ENCODE measurements at places on chromosomes 2 and 18.

GRCh38 chr2:120764492-120764891 lies 28.8 kb downstream of the GLI2 start:
- DNase-seq: no peak

DNA sequence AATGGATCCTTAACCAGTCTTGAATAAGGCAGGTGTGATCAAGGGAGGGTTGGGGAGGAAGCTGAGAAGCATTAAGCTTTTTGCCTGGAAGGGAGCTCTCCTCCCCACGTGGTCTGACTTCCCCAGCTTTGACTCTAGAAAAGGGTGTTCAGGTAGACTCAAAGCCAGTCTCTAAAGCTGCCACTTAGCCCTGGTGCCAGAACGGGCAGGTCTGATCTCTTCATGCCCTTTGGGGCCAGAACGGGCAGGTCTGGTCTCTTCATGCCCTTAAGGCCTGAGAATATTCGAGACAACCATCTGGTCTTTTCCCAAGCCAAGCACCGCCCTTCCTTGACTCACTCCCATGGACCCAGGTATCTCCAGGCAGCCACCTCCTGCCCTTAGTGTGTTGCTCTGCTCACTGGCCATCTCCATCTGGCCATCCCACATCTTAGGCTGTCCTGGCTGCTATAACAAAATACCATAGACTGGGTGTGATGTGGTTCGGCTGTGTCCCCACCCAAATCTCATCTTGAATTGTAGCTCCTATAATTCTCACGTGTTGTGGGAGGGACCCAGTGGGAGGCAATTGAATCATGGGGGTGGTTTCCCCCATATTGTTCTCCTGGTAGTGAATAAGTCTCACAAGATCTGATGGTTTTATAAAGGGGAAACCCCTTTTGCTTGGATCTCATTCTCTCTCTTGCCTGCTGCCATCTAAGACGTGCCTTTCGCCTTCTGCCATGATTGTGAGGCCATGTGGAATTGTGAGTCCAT lies 59.4 kb downstream of the SNORC start:
- DNase-seq: no peak

DNA sequence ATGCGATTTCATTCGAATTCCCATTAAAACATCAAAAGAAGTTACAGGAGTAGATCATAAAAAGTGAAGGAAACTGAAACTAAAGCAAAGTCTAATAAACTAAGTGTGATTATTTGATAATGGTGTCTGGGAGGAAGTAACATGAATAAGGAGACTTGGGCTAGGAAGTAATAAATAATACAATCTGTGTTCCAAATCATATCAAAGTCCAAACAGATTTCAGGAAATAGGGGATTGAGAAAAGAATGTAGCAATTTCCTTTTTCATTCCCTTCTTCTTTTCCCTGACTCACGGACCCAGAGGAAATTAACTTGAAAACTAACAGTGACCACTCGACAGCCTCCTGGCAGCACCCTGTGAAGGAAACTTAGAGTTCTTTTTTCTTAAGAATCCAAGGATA lies 758.4 kb upstream of the GCFC2 start:
- DNase-seq: no peak

- DNase-seq: no peak
Observed at GRCh38 chr2:85134255-85134895, 1.2 kb downstream of the TCF7L1 start.

GRCh38 chr2:20626698-20627513 lies 24.0 kb downstream of the HS1BP3 start:
- no peak for DNase-seq

- peak; percentile 31 for DNase-seq
Observed at GRCh38 chr2:217742841-217743240, 260.0 kb downstream of the TNS1 start.

DNA sequence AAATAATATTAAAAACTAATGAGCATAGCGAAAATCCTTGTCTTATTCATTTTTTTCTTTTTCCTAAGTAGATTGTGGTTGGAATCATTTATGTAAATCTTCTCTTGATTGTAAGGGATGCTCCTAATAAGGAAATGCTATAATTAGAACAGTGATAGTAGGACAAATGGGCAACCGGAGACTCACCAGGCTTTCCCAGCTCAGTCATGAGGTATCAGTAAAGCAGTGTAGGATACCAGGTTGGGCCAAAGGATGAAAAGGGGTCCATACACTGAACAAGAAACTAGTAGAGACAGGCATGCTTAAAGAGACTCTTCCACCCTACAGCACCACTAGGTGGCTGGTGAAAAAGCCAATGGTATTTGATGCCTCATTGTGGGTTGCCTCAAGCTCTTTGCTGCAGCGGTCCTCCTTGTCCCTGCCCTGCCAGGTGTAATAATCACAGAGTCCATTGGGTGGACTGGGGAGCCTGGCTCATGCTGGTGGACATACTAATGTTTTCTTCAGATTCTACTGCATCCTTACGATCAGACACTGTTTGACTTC lies 71.4 kb upstream of the FAM98A start:
- DNase-seq: no peak

DNA sequence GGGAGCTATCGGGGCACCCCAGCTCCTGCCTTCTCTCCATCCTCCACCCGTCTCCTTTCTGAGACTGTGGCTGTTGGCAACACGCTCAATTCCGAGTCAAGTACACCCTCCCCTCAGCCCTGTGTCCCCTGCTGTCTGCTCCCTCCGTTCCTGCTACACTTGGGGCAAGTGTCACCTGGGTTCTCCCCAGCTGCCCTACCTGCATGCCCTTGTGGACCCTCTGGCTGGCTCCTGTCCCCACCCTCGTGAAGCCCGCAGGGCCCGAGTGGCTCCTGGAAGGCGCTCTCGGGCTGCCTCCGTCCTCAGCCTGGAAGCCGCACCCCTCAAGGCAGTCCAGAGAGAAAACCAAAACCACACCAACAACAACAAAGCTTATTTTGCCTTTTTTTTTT lies 33.9 kb downstream of the PDIA6 start:
- DNase-seq: no peak

- DNase-seq: no peak
Observed at GRCh38 chr18:21439431-21439846, 161.1 kb downstream of the ESCO1 start.

DNA sequence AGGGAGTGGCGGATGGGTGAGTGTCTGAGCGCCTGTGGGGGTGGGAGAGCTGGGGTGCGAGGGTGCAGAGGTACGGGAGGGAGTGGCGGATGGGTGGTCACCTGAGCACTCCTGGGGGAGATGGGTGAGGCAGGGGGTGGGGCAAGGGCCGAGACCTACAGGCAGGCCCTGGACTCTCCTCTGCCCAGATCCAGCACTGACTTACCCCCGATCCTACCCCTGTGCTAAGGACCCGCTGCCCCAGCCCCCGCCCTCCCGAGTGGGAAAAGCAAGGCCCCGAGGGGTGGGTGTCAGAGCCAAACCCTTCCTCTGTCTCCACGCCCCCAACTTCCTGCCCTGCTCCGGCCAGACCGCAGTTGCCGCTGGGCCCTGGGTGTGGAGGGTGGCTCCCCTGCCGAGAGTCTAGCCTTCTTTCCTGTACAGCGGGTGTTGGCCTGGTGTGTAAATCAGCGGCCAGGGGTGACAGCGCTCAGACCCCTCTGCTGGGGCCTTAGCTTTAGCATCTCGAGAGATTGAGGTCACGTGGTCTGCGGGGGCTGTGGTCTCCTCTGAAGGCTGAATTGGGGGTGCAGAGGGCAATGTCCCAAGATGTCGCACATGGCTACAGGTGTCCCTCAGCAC lies 12.5 kb downstream of the BOK start:
- no peak for DNase-seq

GRCh38 chr2:192741889-192742288 lies 547.2 kb upstream of the TMEFF2 start:
- DNase-seq: no peak

- DNase-seq: no peak
Observed at GRCh38 chr2:8851811-8852560, 14.6 kb upstream of the KIDINS220 start.

- DNase-seq: no peak
Observed at GRCh38 chr2:134783912-134784311, 54.5 kb upstream of the ACMSD start.

GRCh38 chr2:159381574-159381973 lies 95.1 kb upstream of the WDSUB1 start:
- DNase-seq: no peak

GRCh38 chr2:25448808-25449207 lies 107.1 kb upstream of the DNMT3A start:
- no peak for DNase-seq

- DNase-seq: no peak
Observed at GRCh38 chr2:57877811-57878170, 168.8 kb upstream of the VRK2 start.

- no peak for DNase-seq
Observed at GRCh38 chr18:52340406-52341102, 557 bp downstream of the DCC start.

DNA sequence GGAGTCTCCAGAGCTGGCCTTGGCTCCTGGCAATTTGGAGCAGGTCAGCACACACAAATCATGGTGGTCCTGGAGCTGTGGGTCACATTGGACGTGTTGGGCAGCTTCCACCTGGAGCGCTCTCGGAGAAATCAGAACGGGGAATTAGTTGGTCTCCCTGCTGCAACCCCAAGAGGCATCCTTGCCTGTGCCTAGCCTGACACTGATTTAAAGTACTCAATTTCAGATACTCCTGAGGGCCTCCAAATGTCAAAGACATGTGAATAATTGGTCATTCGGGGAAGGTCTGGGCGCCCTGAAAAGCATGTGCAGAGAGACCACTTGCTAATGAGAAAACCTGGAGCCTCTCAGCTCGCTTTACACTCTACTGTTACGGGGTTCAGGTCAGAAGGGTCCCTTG lies 145.5 kb upstream of the AGAP1 start:
- no peak for DNase-seq

DNA sequence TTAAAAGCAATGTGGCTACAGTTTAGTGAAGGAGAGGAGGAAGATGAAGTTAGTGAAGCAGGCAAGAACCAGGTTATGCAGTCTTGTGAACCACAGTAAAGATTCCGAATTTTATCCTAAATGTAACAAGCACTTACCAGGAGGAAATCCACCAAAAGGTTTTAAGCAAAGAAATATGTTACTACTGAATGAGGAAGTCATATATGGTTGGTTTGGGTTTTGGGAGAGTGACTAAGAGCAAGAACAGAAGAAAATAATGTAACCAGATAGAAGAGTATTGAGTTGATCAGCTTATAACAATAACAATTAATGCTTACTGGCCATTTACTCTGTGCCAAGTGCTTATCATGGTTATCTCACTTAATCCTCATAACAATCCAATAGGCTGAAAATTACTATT lies 1.9 kb downstream of the USP37 start:
- DNase-seq: no peak

DNA sequence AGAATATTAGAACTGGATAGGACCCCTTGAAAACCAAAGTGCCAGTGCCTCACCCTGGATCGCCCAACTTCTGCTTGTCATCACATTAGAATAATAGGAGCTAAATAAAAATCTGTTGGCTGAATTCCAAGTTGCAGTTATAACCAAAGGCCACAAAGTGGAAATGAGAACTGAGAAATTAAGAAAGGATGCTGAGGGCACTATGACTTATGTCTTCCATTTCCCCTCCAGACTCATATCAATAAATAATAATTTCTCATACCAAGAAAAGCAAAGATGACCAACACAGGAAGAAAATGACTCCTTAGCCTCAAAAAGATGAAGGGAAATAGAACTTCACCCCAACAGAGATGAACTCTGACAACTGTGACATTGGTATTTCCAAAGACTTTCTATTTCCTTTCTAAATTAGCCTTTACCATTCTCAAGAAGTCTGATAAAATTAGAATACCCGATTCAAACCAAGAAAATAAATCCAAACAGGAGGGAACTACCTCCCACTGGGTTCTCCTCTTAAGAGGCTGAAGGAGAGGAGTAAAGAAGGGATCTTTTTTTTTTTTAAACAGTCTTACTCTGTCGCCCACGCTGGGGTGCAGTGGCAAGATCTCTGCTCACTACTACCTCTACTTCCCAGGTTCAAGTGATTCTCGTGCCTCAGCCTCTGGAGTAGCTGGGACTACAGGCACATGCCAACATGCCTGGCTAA lies 46.5 kb upstream of the EPG5 start:
- no peak for DNase-seq

DNA sequence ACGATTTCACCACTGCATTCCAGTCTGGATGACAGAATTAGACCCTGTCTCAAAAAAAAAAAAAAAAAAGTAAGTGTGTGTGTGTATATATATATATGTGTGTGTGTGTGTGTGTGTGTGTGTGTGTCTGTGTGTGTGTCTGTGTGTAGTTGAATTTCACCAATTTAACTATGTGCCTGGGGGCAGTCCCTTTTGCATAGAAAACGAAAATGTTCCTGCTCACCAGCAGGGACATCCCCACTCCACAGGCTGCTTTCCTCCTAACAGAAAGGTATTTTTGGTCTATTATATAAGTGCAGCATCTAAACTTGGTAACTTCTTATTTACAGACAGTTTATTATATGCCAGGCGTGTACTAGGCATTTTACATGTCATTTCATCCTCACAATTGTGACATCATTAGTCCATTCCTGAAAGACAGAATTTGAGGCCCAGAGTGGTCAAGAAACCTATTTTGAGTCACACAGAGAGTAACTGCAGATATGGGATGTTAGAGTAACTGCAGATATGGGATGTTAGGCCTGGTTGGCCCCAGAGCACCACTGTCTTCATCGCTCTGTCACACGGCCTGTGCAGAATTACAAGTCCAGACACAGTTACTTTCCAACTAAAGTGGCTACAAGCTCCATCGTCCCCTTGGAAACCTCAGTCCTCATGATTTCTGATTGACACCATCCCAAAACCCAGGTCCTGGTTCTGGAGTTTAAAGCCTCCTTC lies 9.3 kb upstream of the TTL start:
- DNase-seq: no peak

DNA sequence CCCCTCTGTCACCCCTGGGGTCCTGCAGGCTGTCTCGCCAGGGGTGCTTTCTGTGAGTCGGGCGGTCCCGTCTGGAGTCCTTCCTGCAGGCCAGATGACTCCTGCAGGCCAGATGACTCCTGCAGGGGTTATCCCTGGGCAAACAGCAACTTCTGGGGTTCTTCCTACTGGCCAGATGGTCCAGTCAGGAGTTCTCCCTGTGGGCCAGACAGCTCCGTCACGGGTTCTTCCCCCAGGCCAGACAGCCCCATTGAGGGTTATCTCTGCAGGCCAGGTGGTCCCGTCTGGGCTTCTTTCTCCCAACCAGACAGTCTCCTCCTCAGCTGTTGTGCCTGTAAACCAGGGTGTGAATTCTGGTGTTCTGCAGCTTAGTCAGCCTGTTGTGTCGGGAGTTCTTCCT lies 27.6 kb downstream of the ADNP2 start:
- no peak for DNase-seq

- no peak for DNase-seq
Observed at GRCh38 chr2:169806586-169806985, 7.9 kb downstream of the SSB start.

GRCh38 chr2:99562516-99562915 lies 72.7 kb upstream of the REV1 start:
- DNase-seq: no peak

DNA sequence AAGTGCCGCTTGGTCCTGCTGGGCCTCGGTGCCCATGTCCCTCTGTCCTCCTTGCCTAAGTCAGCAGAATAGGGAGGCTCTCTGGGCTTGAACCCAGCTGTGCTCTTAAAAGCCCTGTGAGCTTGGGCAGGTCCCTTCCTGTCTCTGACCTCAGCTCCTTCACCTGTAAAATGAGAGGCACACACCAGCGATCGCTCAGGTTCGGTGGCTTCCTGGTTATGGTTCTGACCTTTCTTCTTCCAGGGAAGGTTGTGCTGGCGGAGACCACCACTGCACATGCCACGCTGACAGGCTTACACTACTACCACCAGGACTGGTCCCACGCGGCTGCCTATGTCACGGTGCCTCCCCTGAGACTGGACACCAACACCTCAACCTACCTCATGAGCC lies 36.1 kb upstream of the MAPRE3 start:
- no peak for DNase-seq

- DNase-seq: no peak
Observed at GRCh38 chr2:46913471-46914381, 1.9 kb downstream of the MCFD2 start.

GRCh38 chr2:14907014-14907612 lies 274.6 kb downstream of the LRATD1 start:
- DNase-seq: no peak
